AG04449 (cell line): ENCODE measurements at places on chromosomes 13 and 19.

DNA sequence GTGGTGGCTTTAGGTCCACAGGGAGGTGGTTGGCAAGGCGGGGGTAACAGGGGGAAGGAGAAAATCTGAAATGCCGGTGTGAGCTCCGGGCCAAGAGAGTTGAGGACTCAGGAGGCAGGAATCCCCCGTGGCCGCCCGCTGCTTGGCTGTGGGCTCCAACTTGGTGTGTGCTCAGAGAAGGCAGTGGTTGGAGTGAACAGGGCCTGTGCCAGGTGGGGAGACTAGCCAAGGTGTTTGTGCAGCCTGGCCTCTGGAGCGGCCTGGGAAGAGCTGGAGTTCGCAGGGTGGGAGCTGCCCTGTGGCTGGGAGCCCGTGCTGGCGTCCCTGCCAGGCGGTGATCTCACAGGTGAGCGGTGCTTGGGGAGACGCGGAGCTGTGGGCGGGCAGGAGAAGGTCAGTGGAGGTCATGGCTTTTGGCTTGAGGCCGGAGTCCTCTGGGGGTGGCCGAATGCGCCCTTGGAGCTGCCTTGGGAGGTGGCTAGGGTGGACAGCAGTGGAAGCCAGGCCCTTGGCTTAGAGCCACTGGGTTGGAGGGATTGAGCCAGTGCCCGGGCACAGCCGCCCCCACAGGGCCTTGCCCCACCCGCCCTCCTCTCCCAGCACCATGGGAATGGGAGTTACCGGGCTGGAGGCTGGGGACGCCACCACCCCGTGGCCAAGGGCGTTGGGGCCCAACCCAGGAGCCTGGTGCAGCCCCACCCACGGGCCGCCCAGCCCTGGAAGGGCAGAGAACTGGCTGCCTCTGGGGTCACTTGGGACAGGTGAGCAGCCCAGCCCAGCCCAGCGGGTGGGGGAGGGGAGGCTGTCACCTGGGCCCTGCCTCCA is 7.1 kb upstream of the CIRBP start:
- no peak for DNase-seq

GRCh38 chr13:51818276-51818675 is 14.3 kb upstream of the DHRS12 start:
- no peak for DNase-seq

DNA sequence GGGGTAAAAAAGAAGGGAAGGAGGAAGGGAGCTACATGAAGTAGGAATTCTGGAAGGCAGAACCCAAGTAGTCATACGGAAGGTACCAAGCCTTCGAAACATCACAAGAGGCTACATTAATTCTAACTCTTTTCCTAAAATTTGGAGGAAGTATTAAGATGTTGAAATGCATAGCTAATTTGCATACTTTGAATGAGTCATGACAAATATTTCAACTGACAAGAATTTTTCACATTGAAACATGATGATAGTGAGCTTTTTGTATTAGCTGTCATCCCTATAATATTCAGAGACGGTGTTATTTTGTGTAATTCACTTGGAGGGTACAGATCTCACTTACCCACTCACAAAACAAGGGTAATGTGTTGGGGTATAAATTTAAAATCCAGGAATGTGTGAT is 9.1 kb upstream of the ACOD1 start:
- peak; percentile 29 for DNase-seq

GRCh38 chr13:70407486-70407885 is 299.2 kb upstream of the KLHL1 start:
- no peak for DNase-seq

DNA sequence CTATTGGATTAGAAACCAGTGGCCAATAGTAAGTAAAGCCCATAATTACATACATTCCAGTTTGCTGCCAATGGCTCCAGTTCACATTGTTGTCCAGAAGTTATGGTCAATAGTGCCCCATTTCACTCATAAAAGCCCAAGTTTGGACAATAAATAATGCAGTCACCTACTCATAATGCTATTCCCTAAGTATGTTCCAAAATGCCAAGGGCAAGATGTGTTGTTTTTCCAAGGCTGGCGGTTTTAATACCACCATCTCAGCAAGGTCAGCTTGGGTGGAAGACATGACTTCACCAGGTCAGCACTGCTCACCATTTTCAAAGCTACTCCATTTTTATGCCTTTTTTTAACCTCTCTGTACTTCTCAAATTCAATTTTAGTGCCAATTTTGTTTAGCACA is 32.7 kb downstream of the KCTD12 start:
- DNase-seq, result no peak

DNA sequence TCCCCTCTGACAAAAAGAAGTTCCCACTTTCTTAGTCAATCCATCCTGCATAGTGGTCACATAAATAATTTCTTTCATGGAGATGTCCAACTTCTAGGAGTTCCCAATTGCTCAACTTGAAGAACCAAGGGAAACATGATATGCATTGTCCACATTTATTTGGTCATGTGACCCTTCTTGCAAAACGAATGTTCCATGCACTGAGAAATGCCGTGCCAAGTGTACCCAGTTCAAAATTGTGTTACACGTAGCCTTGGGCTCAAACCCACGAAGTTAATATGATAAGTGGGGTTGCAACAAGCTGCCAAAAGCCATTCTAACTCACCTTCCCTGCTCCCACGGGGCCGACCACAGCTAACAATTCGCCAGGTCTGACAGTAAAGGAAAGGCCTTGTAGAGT is 113.1 kb downstream of the ABCC4 start:
- no peak for DNase-seq

GRCh38 chr19:44973982-44974735 is 19.0 kb downstream of the CLPTM1 start:
- DNase-seq, result no peak

DNA sequence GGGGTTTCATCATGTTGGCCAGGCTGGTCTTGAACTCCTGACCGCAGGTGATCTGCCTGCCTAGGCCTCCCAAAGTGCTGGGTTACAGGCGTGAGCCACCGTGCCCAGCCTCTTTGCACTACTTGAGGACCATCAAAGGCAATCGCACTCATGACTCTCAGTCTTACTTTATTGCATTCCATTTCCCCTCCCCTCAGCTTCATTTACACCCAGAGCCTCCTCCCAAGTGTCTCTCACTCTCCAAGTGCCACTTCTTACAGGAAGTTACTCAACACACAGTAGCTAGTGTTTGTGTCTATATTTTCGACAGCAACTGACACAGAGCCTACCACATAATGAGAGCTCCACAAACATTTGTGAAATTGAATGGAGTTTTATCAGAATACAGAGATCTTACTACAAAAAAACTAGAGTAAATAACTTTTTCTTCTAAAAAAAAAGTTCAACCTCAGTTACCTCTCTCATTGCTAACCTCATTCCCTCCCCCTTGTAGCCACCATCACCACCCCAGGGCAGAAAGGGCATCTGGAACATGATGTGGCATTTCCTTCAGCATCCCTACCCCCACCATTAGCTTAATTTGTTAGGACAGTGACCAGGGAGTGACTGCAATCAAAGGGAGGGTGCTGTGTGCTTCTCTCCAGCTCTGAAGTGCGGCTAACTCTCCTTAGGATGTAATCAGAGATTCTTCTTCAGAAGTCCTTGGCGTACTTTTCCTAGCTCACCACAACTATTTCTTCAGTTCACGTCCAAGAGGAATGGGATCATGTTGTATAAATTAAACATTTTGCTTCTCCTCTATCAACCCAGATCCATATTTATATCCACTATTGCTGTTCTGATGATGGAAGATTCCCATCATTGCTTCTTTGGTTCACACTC is 17.0 kb upstream of the RUBCNL start:
- no peak for DNase-seq

DNA sequence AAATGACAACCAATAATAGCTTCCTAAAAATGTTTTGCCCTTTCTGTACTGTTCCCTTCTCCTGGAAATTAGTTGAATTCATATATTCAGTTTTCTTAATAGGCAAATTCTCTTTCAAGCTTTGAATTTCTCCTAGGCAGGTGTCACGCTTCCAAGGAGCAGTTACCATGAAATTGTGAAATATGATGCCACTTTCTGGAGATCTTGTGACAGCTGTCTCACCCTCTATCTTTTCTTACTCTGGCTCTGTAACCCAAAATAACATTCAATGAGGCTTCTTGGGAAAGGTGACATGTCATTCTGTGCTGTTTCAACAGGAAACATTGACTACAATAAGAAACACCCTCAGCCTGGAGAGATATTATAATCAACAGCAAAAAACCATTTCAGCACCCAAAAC is 80.3 kb upstream of the MRI1 start:
- DNase-seq, result no peak

- no peak for DNase-seq
Observed at GRCh38 chr13:26590951-26591350, 33.5 kb downstream of the WASF3 start.

- no peak for DNase-seq
Observed at GRCh38 chr13:79398127-79398526, 7.9 kb downstream of the RBM26 start.

- DNase-seq, result no peak
Observed at GRCh38 chr13:23992781-23993679, 95.7 kb upstream of the C1QTNF9B start.

DNA sequence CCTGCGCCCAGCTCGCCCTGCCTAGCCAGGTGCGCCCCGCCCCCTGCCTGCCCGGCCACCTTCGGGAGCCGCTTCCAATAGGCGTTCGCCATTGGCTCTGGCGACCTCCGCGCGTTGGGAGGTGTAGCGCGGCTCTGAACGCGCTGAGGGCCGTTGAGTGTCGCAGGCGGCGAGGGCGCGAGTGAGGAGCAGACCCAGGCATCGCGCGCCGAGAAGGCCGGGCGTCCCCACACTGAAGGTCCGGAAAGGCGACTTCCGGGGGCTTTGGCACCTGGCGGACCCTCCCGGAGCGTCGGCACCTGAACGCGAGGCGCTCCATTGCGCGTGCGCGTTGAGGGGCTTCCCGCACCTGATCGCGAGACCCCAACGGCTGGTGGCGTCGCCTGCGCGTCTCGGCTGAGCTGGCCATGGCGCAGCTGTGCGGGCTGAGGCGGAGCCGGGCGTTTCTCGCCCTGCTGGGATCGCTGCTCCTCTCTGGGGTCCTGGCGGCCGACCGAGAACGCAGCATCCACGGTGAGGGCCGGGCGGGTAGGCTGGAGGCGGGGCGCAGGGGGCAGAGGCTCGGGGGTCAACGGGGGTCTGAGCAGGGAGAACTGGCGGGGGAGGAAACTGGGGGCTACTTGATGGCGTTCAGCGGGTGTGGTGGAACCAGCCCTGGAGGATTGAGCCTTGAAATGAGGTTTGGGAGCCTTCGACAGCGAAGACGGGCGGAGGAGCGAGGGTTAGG is at the start of gene SPINT2:
SPINT2 (plus strand) TSS at position 88 of the 727 bp plus-strand sequence; CDS start at position 408, 320 bp downstream.
- no peak for DNase-seq

- no peak for DNase-seq
Observed at GRCh38 chr13:113293686-113294085, 3.4 kb upstream of the LAMP1 start.

- DNase-seq, result no peak
Observed at GRCh38 chr13:106918557-106918860, 350.6 kb upstream of the ARGLU1 start.

- DNase-seq, result no peak
Observed at GRCh38 chr19:58181902-58182576, 822 bp upstream of the ZNF274 start.

- DNase-seq, result no peak
Observed at GRCh38 chr13:113078902-113079780, 26.4 kb upstream of the F7 start.

DNA sequence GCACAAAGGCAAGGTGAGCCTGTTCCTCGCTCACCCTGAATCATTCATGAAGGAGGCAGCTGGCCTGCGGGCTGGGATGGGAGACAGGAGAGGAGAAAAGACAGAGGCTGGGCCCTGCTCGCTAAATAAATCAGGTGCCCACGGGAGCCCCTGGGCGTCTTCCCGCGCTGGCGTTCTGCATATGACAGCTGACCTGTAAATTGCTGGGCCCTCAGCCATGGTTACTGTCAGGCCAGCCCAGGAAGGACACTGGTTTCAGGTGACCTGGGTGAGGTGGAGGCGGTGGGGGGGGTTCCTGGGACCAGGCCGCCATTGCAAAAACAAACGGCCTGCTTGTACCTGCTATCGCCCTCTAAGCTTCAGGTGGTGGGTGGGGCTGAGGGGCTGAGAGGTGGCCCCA is 3.4 kb upstream of the PTBP1 start:
- DNase-seq, result no peak

GRCh38 chr13:60370343-60370742 is 26.7 kb upstream of the TDRD3 start:
- DNase-seq, result no peak

DNA sequence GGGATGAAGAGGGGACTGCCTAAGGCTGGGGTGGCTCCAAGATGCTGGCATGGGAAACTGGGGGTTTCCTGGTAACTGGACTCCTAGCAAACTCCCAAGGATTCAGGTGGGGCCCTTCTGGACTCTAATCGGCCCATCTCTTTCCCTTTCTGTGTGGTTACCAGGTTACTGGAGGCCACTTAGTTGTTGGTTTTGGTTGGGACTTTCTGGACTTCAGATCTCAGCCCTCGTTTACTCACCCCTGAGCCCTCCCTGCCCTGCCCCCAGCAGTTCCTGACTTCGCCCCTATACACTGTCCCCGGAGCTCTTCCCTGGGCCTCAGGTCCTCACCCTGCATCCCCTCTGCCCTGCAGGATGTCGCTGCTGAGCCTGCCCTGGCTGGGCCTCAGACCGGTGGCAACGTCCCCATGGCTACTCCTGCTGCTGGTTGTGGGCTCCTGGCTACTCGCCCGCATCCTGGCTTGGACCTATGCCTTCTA is 328 bp downstream of the CYP4F12 start:
- no peak for DNase-seq

DNA sequence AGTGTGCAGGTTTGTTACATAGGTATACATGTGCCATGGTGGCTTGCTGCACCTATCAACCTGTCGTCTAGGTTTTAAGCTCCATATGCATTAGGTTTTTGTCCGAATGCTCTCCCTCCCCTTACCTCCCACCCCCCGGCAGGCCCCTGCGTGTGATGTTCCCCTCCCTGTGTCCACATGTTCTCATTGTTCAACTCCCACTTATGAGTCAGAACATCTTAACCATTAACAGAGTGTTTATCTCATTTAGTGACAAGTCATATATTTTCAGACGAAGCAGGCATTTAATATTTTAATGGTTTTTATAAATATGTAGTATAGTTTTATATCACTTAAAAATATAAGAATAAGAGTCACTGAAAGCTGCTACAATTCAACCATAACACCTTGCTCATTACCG is 780.5 kb upstream of the ARGLU1 start:
- no peak for DNase-seq
